ENCODE measurements at places on chromosomes 4 and X. TPM values are rescaled to one million over a fixed set of nuclear protein-coding genes. Genes with fewer than 3 reads are reported as not detected.

GRCh38 chr4:69518102-69518501, 22.4 kb upstream of the UGT2B4 start:
- DNase-seq, result no peak
- no peaks in the 10 kb centered on the region for H3K27me3 ChIP-seq
- H3K4me1 ChIP-seq, result peaks cover 12% of the 10 kb centered on the region
- no peak overlapping the region for H3K27ac ChIP-seq
- no peak overlapping the region for H3K4me3 ChIP-seq

DNA sequence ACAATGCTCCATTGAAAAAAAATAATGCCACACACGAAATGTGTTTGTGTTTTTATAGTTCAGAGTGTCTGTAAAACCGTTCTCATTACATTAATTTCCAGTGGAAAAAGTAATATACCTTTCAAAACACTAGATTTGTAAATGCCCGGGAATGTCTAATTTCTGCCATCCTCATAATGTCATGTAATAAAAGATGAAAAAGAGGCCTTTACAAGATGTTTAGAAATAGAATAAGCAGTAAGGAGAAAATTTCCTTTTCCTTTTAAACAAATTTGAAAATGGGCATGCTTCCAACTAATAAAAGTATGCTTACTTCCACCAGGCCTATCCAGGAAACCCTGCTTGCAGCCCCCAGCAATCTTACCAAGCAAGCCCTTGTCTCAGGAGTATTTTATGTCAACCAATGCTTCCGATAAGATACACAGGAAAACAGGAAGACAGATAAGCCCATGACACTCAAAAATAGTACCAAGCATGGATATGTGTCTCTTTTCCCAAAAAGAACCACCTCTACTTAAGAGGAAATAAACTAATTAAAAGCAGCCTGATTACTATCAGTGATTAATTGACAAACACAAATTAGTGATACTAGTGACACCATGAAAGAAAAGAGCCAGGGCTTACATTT, 894.7 kb upstream of the INTU start:
- no peak overlapping the region for H3K27ac ChIP-seq
- no peaks in the 10 kb centered on the region for H3K27me3 ChIP-seq
- H3K4me1 ChIP-seq, result no peaks in the 10 kb centered on the region
- DNase-seq, result no peak
- H3K36me3 ChIP-seq, result no peaks in the 10 kb centered on the region
- no peak overlapping the region for H3K4me3 ChIP-seq

- H3K27me3 ChIP-seq, result no peaks in the 10 kb centered on the region
- H3K4me3 ChIP-seq, result no peak overlapping the region
- no peak for DNase-seq
- H3K4me1 ChIP-seq, result no peaks in the 10 kb centered on the region
- no peak overlapping the region for H3K27ac ChIP-seq
Measured at GRCh38 chrX:15151267-15152186, 118.4 kb downstream of the ASB9 start.

DNA sequence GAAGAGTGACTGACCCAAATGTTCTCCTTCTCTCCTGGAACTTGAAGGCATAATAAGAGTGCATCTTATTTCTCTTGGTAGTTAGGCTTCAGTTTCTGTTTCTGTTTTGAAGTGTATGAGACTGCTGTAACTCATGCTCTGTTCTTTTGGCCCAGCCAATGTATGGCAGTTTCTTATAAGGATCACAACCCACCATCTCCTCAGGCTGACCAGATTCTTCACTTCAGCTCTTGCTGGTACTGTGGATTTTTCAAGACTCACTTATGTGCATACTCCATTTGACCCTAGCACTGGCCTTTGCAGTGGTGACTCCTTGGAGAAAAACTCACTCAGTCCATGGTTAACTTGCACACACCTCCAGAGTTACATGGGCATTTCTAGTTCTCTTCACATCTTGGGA, 9.6 kb upstream of the YTHDC1 start:
- no peak overlapping the region for H3K4me3 ChIP-seq
- no peak overlapping the region for H3K27ac ChIP-seq
- H3K36me3 ChIP-seq, result no peaks in the 10 kb centered on the region
- no peak for DNase-seq

GRCh38 chr4:154313004-154313585, 178.5 kb downstream of the DCHS2 start:
- H3K27me3 ChIP-seq, result no peaks in the 10 kb centered on the region
- H3K36me3 ChIP-seq, result no peaks in the 10 kb centered on the region
- no peak overlapping the region for H3K4me3 ChIP-seq
- peak; percentile 44 for DNase-seq
- no peak overlapping the region for H3K27ac ChIP-seq
- peaks cover 13% of the 10 kb centered on the region for H3K4me1 ChIP-seq

DNA sequence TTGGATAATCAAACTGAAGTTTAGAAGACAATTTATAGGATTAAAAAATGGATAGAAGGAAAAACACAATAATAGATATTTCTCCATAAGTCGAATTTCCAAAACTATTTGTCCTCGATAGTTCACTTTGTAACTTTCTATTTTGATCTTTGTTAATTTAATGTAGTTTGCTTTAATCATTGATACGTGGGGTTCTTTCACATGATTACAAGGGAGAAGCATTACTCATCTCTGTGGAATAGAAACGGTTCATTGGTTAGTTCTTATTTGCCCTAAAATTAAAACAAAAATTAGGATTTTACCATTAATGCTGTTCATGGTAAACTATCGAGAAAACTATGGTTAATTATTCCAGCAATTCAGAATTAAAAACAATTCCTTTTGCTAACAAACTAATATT, 2.1 kb downstream of the TET2 start:
- H3K27me3 ChIP-seq, result peaks cover 74% of the 10 kb centered on the region
- H3K4me1 ChIP-seq, result peaks cover 13% of the 10 kb centered on the region
- no peaks in the 10 kb centered on the region for H3K36me3 ChIP-seq
- no peak for DNase-seq
- no peak overlapping the region for H3K4me3 ChIP-seq

GRCh38 chr4:99457676-99458075, 22.5 kb upstream of the ADH7 start:
- H3K4me3 ChIP-seq, result no peak overlapping the region
- 0 out of 2 replicates have a peak, but pooled peaks cover 4% of the 10 kb centered on the region for H3K4me1 ChIP-seq
- H3K27me3 ChIP-seq, result no peaks in the 10 kb centered on the region
- no peak overlapping the region for H3K27ac ChIP-seq
- H3K36me3 ChIP-seq, result no peaks in the 10 kb centered on the region
- DNase-seq, result peak; percentile 8

GRCh38 chrX:123083924-123084323, 100.2 kb upstream of the GRIA3 start:
- no peaks in the 10 kb centered on the region for H3K27me3 ChIP-seq
- DNase-seq, result no peak
- H3K27ac ChIP-seq, result no peak overlapping the region
- no peak overlapping the region for H3K4me3 ChIP-seq

DNA sequence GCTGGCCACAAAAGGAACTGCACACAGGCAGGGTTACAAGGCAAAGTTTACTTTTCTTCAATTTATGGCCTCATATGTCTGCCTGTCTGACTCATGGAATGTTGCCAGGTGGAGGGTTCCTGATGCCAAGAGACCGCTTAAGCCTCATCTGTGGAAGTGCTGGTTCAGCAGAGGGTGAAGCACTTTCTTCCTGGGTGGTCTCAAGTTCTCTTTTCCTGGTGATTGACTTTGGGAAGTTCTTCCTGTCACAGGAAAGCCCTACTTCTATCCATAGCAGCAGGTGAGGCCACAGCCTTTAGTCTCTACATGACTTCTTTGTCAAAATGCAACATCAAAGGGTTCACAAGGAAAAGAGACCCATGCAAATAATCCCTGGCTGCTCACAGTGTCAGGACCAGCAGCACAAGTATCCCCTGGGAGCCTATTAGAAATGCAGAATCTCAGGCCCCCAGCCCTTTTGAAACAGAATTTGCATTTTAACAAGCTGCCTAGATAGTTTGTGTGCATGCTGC, 81.4 kb upstream of the IGFBP7 start:
- DNase-seq, result peak; percentile 75
- peaks cover 57% of the 10 kb centered on the region for H3K4me1 ChIP-seq
- peak overlapping the region; percentile 30 for H3K27ac ChIP-seq
- no peak overlapping the region for H3K4me3 ChIP-seq

- H3K36me3 ChIP-seq, result no peaks in the 10 kb centered on the region
- H3K4me3 ChIP-seq, result no peak overlapping the region
- no peaks in the 10 kb centered on the region for H3K27me3 ChIP-seq
- H3K4me1 ChIP-seq, result peaks cover 7% of the 10 kb centered on the region
- peak; percentile 5 for DNase-seq
Measured at GRCh38 chrX:2967998-2968909, 38.1 kb upstream of the ARSH start.

- no peak for DNase-seq
- peak overlapping the region; percentile 14 for H3K27ac ChIP-seq
- no peaks in the 10 kb centered on the region for H3K4me1 ChIP-seq
- no peaks in the 10 kb centered on the region for H3K27me3 ChIP-seq
- no peak overlapping the region for H3K4me3 ChIP-seq
Measured at GRCh38 chrX:2618516-2618915, 72.6 kb upstream of the CD99 start.

- no peaks in the 10 kb centered on the region for H3K36me3 ChIP-seq
- H3K27me3 ChIP-seq, result no peaks in the 10 kb centered on the region
- DNase-seq, result no peak
- H3K4me1 ChIP-seq, result no peaks in the 10 kb centered on the region
Measured at GRCh38 chr4:117387072-117387471, 301.7 kb upstream of the TRAM1L1 start.

The POU4F2 gene
- total RNA-seq, result not detected

The SULT1B1 gene
- not detected for total RNA-seq

The RPGR gene
- total RNA-seq, result 36.3 TPM

The STIM2 gene
- 13.1 TPM for total RNA-seq

Data from GM23338 (cell line).